Ecto neural progenitor cell (in vitro differentiated cells): ENCODE measurements at places on chromosomes 5 and 9.

DNA sequence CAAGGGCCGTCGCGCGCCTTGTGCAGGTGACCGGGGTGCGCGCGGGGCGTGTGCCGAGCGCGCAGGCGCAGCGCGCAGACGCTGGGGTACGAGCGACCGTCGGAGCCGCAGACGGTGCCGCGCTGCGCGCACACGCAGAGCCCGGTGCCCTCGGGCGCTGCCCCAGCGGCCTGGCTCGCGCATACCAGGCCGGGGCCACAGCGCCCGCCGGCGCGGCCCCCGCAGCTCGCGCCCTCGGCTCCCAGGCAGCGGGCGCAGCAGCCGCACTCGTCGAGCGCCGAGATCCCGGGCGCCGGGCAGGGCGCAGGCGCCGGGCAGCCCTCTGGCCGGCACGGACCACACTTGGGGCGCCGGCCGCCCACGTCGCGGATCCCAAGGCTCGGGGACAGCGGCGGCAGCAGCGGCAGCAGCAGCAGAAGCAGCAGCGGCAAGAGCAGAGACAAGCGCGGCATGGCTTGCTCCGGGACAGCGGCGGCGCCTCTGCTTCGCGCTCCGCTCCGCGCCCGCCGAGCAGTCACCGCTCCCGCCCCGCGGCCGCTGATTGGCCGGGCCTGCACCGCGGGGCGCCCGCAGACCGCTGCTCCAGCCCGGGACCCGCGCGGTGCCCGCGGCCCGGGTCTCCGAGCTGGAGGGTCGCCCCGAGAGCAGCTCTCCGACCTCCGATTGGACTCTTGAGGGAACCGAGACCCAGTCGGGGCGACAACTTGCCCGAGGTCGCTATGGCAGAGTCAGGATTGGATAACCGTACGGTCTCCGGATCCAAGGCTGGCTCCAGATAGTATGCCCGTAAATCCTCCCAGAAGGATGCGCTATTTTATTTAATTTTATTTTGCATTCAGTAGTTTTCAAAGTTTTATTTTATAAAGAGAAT is at the start of gene IGFBPL1:
Gene IGFBPL1 (minus strand): TSS at position 482 of the 871 bp plus-strand sequence. CDS start 30 bp downstream, at position 452.
- peak; percentile 71 for DNase-seq

- no peak for DNase-seq
Measured at GRCh38 chr9:134812343-134812673, 68.3 kb upstream of the FCN2 start.

GRCh38 chr9:6905850-6906375 is 148.1 kb downstream of the KDM4C start:
- no peak for DNase-seq

DNA sequence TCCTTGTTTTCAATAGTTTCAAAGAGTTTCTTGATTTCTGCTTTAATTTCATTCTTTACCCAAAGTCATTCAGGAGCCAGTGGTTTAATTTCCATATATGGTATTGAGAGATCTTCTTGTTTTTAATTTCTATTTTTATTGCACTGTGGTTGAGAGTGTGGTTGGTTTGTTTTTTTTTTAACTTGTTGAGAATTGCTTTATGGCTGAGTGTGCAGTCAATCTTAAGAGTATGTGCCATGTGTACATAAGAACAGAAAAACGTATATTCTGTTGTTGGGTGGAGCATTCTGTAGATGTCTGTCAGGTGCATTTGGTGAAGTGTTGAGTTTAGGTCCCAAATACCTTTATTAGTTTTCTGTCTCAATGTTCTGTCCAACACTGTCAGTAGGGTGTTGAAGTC is 26.7 kb upstream of the IPPK start:
- no peak for DNase-seq

DNA sequence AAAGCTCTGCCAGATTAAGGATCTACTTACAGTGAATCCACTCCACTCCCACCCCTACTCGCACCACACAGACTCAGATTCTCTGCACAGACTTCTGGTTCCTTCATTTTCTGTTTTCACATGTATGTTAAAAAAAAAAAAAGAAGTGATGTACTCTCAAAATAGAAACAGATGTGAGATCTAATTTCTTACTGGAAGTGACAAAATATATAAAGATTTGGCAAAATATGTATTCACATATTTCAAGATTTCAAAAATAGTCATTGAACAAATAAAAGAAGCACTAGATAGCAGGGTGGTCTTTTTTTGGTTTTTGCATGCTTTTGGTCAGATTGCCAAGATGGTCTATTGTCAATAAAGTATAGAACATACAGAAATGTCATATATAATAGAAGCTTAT is 379.2 kb downstream of the TMEM167A start:
- no peak for DNase-seq

DNA sequence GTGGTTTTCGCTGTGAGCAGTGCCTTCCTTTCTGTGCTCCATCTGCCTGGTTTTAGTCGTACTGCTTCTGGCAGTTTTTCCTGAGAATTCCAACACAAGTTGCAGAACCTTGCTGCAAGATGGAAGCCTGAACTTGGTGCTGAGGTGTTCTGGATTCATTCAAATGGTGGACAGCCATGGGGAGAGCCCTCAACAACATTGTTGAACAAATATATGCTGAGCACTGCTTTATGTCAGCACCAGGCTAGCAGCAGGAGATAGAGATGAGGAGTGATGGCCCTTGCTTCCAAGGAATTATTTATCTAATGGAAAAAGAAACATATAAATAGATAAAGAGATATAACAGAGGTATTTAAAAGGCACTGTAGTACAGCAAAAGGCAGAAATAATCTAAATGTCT is 7.3 kb upstream of the RPS6 start:
- no peak for DNase-seq

DNA sequence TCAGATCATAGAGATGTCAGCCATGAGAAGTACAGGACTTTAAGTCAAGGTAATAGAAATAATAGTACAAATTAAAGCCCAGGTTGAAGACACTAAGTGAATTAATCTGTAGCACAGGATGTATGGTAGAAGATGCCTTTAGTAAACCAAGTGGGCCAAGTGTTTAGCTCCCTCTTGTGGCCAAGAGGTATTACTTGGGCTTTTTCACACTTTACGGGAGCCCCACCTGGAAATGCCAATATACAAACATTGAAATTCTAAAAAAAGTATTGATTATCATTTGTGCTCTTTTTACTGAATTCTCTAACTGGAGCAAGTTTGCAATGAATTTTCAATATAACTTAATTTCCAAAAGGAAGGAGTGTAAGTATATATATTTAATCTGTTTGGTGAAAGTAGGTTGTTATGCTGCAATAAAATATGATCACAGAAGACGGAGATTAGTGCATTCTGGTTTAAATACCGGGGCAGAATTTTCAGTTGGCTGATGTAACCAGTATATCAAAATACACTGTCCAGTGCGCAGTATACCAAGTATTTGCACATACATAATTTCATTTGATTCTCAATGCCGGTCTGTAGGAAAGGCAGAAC is 84.7 kb downstream of the PARP8 start:
- no peak for DNase-seq

GRCh38 chr9:120758544-120758943 is 34.7 kb downstream of the FBXW2 start:
- no peak for DNase-seq

DNA sequence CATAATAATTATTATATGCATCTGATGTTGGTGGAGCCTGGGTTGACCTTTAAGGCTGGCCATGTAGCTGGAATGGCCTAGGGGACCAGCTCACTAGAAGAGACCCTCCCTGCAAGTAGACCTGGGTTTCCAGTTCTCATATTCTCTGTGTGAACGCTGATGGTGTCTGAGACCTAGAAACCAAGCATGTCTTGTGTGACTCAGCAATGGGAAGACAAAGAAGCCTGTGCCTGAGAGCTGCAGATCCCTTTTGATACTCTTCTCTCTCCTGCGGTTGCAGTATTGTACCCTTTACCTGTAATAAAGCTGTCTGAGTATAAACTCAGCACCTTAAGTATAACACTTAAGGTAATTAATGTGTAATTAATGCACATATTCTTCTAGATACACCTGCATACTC is 22.2 kb downstream of the C9orf152 start:
- DNase-seq, result no peak

GRCh38 chr5:78603636-78604175 is 44.9 kb downstream of the LHFPL2 start:
- no peak for DNase-seq

DNA sequence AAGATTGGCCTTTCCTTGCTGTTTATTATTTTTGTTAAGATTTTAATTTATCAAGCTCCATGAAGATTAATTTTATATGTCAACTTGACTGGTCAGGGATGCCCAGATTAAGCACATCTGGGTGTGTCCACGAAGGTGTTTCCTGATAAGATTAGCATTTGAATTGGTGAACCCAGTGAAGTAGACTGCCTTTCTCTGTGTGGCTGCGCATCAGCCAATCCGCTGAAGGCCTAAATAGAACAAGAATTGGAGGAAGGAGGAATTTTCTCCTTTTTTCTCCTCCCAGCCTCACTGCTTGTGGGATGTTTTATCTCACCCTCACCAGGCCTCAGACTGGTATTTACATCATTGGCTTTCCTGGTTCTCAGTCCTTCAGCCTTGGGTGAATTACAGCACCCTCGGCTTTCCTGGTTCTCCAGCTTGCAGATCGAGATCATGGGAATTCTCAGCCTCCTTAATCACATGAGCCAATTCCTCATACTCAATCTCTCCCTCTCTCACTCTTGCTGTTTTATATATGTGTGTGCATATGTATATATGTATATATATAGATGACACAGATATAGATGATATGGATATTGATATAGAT is 135.4 kb upstream of the SPEF2 start:
- no peak for DNase-seq

DNA sequence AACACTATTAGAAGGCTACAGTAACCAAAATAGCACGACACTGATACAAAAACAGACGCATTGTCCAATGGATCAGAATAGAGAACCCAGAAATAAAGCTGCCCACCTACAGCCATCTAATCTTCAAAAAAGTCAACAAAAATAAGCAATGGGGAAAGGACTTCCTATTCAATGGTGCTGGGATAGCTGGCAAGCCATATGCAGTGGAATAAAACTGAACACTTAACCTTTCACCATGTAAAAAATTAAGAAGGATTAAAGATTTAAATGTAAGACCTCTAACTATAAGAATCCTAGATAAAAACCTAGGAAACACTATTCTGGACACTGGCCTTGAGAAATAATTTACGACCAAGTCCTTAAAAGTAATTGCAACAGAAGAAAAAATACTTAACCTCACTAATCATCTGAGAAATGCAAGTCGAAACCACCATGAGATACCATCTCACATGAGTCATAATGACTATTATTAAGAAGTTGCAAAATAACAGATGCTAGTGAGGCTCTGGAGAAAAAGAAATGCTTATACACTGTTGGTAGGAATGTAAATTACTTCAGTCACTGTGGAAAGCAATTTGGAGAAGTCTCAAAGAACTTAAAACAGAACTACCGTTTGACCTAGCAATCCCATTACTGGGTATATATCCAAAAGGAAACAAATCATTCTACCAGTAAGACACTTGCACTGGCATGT is 203.3 kb upstream of the CDH9 start:
- DNase-seq, result no peak

GRCh38 chr5:180803181-180804128 is 849 bp upstream of the MGAT1 start:
- peak; percentile 81 for DNase-seq

DNA sequence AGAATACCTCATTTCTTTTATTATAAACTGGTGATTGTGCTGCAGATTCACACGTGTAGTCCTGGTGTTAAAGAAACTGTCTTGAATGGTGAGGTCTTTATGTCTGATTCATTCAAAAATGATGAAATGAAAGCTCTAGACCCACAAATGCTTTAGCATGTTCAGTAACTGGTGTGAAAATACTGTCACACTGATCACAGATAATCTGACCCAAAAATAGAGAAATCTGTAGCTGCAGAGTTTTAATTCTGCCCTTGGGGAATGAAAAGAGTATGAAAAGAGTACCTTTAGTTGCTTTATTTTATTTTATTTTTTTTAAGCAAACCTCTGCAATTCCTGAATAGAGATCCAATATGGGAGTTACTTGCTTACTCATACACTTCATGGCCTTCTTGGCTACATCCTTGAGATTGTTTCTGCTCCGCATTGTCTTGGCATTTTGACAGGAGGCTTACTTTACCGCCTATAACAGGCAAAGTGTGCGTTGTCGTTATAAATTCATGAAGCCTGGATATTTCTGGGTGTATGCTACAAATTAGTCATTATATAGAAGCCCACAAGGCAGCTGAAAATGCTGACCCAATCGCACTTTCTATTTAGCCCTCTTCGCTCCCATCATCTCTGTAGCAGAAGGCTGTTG is 2.7 kb downstream of the RGMB start:
- DNase-seq, result no peak

DNA sequence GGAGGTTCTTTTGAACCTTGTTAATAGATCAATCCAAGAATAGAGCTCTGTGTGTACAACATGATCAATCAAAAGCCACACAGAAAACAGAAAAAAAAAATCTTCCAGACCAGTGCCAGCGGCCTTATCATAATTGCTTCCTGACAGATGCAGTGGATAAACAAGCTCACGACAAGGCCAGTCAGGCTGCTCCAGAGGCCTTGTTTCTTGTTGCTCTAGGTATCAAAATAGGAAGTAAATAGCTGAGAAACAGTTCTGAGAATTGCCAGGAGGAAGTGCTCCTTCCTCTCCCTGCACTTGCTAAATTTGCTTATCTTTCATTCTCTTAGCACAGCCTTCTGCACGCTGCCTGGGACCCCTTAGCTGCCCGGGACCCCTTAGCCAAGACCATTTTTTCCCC is 199.0 kb upstream of the TARS1 start:
- DNase-seq, result no peak

DNA sequence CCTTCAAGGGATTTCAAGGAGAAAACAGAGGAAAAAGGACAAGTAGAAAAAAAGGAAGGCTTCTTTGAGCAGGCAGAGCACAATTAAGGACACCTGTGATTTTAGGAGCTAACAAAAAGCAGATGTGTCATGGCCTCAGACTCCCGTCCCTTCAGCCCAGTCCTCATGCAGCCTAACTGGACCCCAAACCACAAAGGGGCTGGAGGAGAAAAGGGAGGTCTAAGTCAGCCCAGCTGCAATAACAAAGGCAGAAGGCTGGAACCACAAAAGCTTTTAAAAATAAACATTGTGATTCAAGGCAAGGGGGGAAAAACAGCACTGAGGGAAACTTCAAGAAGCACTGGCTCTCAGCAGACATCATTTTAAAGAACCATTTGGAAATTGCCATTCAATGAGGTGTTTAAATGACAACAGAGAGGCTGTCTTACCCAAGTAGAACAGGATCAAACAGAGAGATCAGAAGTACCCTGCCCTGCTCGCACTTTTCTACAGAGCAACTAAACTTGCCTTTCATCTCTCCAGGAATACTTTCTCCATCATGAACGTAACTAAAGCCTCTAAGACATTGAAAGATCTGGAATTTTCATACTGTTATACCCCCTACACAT is 89.3 kb downstream of the SEMA5A start:
- no peak for DNase-seq

DNA sequence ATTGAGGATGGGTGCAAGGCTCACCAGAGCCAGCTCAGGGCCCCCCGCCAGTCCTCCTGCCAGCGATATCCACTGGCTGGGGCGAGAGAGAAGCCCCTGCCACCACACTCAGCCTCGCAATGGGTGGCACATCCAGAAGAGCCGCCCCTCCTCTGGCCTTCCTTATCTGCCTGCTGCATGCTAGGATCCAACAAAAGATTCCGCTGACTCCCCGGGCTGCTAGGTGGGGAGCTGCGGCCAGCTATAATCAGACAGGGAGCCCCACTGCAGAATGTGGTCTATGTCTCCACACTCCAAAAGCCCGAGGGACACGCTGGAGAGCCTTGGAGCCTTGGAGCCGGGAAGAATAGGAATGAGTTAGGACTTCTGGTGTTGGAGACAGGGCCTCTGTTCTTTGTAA is 32.8 kb downstream of the COL23A1 start:
- DNase-seq, result no peak

GRCh38 chr9:133238851-133239532 is 29.9 kb upstream of the OBP2B start:
- peak; percentile 84 for DNase-seq
